ENCODE measurements at places on chromosomes 3 and 15.

GRCh38 chr15:38012894-38013293 lies 78.5 kb downstream of the TMCO5A start:
- no peak for DNase-seq

- DNase-seq, result no peak
These were observed 39.2 kb upstream of the BCL2A1 start for GRCh38 chr15:80010131-80010673.

GRCh38 chr3:159838938-159839337 lies 149.7 kb upstream of the IL12A start:
- no peak for DNase-seq

GRCh38 chr3:87361271-87361670 lies 84.9 kb upstream of the POU1F1 start:
- no peak for DNase-seq

GRCh38 chr3:170953736-170954135 lies 45.3 kb upstream of the EIF5A2 start:
- no peak for DNase-seq

DNA sequence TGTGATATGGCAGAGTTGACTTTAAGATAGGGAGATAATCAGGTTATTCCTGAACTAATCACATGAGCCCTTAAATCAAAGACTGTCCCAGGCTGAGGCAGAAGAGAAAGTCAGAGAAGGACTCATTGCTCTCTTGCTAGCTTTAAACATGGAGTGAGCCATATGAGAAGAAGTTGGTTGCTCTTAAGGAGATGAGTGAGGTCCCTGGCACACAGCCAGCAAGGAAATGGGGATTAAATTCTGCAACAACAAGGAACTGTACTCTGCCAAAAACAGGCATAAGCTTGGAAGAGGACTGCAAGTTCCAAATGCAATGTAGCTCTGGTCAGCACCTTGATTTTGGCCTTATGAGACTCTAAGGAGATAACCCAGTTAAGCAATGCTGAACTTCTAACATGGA lies 457.0 kb downstream of the PLOD2 start:
- DNase-seq, result no peak

- DNase-seq, result no peak
These were observed 29.7 kb upstream of the NR2F2 start for GRCh38 chr15:96300836-96301235.

DNA sequence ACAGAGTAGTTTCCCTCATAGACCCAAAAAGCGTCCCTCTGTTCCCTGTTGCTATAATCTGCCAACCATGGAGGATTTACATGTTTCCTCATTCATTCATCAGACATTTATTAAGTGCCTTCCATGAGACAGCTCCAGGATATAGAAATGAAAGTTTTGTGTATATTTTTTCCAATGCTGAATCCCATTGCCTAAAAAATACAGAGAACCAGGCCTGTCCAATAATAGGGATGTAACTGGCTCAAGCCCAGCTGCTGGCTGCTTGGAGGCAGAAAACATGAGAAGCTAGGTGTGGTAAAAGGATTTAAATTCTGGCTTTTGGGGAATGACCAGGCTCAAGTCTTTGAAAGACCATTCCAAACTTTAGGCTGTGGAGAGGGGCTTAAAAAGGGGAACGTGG lies 41.5 kb downstream of the RARB start:
- DNase-seq, result no peak

- DNase-seq, result no peak
These were observed 225.0 kb upstream of the RASGRP1 start for GRCh38 chr15:38789566-38789965.

DNA sequence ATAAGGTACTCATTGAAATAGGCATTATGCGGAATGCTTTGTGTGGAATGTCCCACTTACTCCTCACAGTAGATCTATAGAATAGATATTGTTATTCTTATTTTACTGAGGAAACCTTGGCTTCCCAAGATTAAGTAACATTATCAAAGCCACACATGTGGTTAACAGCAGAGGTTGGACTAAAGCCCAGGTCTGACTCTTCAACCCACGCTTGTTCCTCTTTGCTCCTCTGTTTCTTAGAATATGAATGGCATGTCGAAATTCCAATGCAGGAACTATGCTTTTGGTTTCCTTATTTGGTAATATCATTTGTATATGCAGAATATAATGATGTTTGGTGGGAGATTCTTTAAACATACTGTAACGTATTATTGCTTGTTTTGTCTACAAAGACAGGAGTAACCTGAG lies 818.8 kb upstream of the LMCD1 start:
- DNase-seq, result no peak

- no peak for DNase-seq
These were observed 215.0 kb upstream of the IGF1R start for GRCh38 chr15:98433346-98433745.

- no peak for DNase-seq
These were observed 52.1 kb downstream of the DNAH1 start for GRCh38 chr3:52367891-52368880.

DNA sequence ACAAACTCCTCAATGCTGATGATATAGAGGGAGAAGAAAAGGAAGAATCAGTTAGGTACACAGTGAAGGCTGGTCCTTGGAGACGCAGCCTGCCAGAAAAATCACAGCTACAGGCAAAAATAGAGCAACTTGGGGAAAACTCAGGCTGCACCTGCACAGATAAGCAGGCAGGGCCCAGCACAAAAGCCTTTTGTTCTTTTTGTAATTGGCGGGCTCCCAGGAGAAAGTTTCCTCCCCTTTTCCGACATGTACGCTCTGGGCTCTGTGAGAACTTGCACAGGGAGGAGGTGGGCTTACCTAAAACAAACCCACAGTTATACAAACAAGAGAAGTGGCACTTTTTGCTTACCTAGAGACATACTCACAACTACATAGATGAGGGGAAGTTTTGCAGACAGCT lies 813.4 kb upstream of the EPHA6 start:
- DNase-seq, result no peak

- DNase-seq, result no peak
These were observed 55.2 kb downstream of the PLD1 start for GRCh38 chr3:171755015-171755589.

GRCh38 chr15:85414495-85414894 lies 34.1 kb downstream of the AKAP13 start:
- no peak for DNase-seq

DNA sequence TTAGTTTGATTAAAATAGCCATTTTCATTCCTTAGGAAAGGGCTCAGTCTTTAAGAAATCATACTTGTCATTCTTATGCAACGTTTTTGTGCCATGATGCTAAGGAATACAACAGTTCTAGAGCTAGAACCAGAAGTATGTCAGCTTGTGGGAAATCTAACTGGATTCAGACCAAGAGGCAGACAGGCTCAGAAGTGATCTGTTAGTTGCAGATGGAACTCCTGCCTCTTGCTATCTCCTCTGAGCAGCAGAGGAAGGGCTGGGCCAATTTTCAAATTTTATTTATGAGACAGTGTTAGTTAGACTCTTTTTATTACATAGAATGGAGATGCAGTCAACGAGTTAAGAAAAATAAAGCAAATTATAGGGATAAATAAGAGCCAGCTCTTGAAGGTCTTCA lies 48.5 kb upstream of the RYR3 start:
- DNase-seq, result no peak

DNA sequence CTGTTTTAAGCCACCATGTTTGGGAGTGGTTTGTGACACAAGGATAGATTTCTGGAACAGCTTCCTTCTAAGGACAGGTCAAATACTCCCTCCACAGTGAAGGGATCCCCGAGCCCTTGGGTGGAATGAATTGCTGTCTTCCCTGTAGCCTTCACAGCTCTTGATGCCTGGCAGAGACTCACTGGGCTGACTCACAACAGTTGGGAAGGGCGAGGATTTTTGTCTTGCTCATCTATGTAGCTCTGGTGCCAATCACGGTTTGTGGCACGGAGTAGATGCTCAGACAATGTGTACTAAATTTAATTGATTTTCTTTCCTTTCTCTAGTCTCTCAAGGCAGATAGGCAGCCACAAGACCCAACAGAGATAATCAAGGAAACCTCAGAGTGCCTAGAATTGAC lies 27.0 kb downstream of the CRYGS start:
- no peak for DNase-seq

DNA sequence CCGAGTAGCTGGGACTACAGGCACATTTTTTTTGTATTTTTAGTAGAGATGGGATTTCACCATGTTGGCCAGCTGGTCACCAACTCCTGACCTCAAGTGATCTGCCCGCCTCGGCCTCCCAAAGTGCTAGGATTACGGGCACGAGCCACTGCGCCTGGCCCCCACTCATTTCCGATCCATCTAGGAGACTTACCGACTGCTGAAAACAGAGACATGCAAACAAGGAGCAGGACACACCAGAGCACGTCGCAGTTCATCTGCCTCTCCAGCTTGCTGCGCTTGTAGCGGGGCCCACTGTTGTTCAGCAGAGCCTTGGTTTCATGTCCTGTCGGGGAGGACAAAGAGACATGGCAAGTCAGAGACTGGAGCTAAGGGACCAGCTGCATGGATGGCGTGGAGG lies 137.4 kb downstream of the ATP10A start:
- no peak for DNase-seq

GRCh38 chr15:52350423-52350822 lies 54.8 kb upstream of the MYO5C start:
- no peak for DNase-seq

GRCh38 chr3:66476852-66477381 lies 23.9 kb downstream of the LRIG1 start:
- DNase-seq, result no peak

GRCh38 chr3:54846119-54846518 lies 81.7 kb downstream of the LRTM1 start:
- DNase-seq, result no peak
